Substantia nigra (tissue), 51 donors: ENCODE measurements at places on chromosomes 11 and 22.

DNA sequence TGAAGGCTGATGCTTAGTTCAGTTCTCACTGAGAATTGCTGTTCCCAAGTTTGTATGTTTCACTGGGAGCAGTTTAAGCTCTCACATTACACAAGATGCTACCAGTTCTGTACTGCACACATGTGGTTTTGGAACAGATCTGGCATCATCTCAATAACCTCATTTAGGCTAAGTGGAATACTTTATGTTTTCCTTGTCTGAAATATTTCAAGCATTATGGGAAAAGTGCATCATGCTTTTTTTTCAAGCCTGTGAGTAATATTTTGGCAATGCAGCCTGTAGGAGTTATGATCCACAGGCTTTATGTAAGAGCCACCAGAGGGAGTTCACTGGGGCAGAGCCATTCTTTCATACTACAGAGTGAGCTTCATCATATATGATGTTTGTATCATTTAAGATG is 141.5 kb downstream of the OR4C45 start:
- DNase-seq = no peak

DNA sequence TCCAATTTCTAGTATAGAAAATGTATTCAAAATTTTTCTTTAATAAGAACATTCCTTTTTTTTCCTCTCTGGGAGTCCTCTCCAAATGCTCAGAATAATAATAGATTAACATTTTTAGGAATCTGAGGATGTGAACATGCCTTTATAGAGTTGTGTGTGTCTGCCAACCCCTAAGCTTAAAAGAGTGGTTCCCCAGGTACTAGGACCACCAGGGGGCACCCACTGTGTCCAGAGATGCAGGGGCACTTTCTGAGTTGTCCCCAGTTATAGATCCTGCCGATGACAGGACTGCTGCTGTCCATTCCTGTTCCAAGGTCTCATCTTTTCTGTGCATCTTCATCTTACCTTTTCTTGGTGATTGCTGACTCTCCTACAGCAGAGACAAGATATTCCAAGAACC is 27.0 kb upstream of the MICAL2 start:
- no peak for DNase-seq

DNA sequence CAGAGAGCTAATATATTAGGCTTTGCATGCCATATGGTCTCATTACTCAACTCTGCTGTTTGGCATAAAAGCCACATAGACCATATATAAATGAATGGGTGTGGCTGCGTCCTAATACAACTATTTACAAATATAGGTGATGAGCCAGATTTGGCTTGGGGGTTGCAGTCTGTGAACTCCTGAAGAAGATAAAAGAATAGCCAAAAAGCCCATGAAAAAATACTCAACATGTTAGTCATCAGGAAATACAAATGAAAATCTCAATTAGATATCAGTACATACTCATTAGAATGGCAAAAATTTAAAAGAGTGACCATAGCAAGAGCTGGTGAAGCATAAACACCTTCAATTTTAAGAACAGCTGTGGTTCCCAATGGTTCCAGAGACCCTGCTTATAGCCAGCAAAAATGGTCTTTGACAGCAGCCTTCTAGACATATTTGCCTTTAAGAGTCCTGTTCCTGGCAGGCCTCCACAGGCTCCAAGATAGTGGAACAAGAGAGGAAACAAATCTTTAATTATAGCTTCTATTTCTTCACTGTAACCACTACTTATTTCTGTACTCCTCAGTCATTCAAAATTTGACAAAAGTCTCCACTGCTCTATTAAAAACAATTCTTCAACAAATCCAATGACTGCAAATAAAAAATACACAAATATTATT is 16.1 kb downstream of the C2CD3 start:
- DNase-seq = no peak

GRCh38 chr11:18566406-18566805 is 22.1 kb downstream of the UEVLD start:
- DNase-seq = no peak

DNA sequence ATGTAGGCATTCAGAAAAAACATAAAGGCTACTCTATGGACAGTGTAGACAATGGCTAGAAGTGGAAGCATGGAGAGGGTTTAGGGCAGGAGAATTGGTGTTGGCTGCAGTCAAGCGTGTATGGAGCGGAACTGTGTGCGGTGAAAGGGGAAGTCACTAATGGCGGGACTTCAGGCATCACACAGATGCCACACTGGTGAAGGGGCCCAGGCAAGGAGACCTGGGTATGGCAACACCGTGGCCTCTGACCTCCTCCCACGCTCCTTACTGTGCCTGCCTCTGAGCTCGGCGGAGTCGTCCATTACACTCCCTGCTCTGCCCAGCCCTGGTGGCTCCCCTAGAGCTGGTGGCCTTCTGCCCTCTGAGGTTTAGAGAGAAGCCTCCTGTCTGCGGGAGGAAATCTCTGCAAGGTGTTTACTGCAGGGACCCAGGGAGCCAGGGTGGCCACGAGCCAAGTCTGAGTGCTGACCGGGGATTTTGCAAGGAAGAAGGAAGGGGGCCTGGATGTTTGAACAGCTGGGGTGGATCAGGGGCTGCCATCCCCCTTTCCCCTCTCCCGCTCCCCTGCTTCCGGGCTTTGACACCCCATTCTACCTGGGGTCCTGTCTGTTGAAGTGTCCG is 75.1 kb upstream of the TSPAN18 start:
- no peak for DNase-seq

DNA sequence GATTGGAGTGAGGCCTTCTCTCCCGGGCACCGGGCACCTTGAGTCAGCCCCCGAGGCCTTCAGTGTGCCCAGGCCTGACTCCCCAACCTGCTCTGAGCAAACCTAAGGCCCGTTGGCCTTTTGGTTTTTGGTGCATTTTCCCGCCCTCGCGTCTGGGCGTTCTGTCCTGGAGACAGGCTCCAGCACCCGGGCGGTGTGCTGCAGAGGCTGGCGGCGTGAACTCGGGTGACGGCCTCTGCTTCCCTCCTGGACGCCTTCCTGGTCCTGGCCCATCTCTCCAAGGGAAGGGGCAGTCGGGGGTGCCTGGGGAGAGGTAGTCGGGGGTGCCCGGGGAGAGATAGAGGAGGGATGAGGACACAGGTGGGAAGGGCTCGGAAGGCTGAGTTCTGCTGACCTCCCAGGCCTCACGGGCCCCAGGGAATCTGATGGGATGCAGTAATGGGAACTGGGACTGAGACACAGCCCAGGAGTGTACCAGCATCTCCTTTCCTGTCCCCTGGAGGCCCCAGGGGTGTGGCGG is 1326.4 kb downstream of the BRD1 start:
- no peak for DNase-seq

GRCh38 chr22:19038728-19039447 is 83.3 kb downstream of the DGCR2 start:
- no peak for DNase-seq

DNA sequence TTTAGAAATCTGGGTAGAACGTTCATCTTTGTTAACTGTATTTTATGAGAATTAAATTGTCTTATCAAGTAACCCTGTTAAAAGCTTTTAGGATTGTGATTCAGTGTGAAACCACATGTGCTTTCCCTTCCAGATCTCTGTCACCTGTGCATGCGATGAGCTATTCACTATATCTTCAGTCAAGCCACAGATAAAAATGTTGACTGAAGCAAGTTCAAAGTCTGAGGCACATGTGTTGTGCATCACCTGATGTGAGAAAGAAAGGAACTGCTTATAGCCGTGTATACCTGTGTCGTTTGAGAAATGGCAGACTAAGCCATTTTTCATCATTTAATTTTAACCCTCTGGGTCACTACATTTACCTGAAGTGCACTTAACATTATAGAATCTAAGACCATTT is 1088.9 kb upstream of the TENM4 start:
- DNase-seq = no peak

DNA sequence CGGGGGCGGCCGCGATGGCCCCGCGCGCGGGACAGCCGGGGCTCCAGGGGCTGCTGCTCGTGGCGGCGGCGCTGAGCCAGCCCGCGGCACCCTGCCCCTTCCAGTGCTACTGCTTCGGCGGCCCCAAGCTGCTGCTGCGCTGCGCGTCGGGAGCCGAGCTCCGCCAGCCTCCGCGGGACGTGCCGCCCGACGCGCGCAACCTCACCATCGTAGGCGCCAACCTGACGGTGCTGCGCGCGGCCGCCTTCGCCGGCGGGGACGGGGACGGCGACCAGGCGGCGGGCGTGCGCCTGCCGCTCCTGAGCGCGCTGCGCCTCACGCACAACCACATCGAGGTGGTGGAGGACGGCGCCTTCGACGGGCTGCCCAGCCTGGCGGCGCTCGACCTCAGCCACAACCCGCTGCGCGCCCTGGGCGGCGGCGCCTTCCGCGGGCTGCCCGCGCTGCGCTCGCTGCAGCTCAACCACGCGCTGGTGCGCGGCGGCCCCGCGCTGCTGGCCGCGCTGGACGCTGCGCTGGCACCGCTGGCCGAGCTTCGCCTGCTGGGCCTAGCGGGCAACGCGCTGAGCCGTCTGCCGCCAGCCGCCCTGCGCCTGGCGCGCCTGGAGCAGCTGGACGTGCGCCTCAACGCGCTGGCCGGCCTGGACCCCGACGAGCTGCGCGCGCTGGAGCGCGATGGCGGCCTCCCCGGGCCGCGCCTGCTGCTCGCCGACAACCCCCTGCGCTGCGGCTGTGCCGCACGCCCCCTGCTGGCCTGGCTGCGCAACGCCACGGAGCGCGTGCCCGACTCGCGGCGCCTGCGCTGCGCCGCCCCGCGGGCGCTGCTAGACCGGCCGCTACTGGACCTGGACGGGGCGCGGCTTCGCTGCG is 697 bp downstream of the TPBGL start:
- DNase-seq = peak; percentile 47

DNA sequence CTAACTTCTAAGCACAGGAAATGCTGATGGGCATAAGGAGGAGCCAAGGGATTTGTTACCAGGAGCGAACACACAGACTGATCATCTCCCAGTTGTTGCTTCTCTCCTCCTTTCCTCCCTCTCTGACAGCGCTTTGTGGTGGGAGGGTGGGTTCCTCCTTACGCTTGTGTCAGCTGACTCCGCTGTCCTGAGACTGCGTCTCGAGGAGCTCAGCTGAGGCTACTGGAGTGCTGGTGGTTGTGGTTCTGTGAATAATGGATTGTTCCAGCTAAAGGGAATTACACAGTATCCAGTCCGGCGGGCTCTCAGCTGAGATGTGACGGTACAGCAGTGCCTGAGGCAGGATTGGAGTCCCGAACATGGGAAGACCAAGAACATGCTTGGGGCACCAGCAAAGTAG is 113.4 kb downstream of the CTNND1 start:
- DNase-seq = no peak

DNA sequence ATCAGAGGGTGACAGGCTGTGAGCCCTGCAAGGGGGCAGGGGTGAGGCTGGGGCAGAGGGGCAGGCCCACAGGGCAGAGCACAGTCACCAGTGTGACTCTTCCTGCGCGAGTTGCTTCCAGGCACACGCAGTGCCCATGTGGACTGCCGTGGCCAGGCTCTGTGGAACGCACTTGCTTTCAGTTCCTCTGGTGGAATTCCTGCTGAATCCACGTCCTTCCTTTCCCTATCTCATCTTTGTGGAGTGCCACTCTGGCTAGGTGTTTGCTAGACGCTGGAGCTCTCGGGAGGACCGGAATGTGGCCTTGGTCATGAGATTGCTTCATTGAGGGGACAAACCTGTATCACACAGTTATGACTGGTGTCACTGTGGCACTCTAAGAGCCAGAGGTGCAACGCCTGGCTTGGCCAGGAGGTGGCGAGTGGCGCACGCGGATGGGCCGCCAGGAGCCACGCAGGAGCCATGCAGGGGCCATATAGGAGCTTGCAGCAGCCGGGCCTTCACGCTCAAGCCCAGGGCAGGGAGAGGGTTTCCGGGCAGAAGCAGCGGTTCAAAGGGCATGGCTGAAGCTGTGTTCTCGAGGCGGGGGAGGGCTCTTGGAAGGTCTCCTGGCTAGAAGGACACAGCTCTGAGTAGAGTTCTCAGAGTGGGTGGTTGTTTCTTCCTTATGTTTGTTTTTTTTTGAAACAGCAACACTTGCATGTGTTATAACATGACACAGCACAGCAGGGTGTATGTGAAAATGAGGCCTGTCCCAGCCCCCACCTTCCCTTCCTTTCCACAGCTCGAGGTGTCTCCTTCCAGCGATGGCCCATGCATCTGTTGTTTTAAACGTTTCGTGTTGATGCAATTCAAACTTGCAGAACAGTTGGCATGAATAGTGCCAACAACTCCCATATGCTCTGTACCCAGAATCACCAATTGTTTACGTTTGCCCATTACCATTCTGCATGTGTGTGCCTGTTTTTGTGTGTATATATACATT is 36.2 kb downstream of the TBC1D22A start:
- peak; percentile 77 for DNase-seq

GRCh38 chr11:77191429-77191822 is 63.4 kb downstream of the MYO7A start:
- no peak for DNase-seq

- no peak for DNase-seq
Measured at GRCh38 chr11:7643314-7643713, 30.0 kb downstream of the CYB5R2 start.

- no peak for DNase-seq
Measured at GRCh38 chr11:118652681-118653181, 26.7 kb downstream of the TREH start.

DNA sequence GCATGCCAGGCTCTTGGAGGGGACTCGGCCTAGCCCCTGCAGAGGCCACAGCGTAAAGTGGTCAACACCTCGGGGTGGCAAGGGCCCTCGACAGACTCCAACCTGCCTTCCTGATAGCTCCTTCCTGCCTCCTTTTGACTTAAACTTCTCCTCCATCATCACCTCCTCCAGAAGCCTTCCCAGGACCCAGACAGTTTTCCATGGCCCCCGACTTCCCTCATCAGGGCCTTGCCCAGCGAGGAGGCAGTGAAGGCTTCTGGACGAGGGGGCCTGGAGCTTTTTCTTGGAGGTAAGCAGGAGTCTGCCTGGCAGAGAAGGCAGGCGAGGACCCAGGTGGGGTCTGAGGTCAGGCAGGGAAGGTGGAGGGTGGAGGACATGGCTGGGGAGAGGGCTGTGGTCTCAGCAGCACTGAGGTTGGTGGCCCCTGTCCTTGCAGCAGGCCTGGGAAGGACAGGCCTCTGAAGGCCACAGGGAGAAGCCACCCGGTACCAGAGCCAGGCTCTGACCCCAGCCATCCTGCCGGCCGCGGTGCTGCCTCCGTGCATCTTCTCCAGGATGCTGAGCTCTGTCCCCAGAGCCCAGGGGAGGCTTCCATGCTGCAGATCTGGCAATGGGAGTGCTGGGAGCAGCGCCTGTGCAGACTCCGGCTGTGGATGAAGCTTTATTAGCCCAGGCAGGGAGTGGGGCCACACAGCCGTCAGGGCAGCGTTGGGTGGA is 81.4 kb downstream of the WNT7B start:
- DNase-seq = no peak

DNA sequence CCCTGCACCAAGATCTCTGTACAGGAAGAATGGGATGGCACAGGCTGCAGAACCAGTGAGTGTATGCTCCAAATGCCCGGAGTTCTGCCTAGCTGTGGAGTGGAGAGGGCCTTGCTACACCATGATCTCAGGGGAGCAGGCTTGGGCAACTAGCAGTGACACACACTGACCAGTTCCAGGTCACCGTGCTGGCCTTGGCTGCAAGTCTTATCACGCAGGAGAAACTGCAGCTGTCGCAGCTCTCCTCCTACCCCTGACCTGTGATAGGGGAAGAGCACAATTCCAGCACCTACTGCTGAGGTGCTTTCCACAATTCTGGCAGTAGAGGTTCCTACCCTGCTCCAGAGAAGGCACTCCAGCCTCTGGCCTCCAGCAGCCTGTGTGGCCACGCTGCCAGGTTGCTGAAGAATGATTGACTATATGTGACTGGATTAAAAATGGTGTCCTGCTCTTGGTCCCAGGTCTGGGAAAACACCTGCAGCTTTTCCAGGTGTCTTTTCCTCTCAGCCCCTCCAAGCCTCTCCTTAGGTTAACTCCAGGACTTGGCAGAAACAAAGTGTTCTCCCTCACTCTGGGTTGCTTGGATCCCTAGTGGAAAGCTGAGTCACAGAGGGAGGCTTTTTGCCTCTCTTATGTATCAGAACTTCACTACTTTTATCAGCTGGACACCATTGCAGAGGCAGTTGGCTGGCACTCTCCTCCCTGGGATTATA is 43.3 kb upstream of the PTPN5 start:
- DNase-seq = no peak
